Activated T-helper 1 cell treated with anti-CD3 and anti-CD28 coated beads, Interleukin-2, amount 50 U/mL, for 16 hours (primary cell): ENCODE measurements at places on chromosomes 7 and 10.

- DNase-seq = no peak
Observed at GRCh38 chr7:138506764-138507163, 46.7 kb downstream of the TRIM24 start.

- no peak for DNase-seq
Observed at GRCh38 chr7:98995111-98995510, 116.8 kb downstream of the TRRAP start.

GRCh38 chr10:123229927-123230630 lies 75.9 kb downstream of the BUB3 start:
- DNase-seq = no peak

- no peak for DNase-seq
Observed at GRCh38 chr7:95004618-95005247, 97.3 kb downstream of the PPP1R9A start.

- no peak for DNase-seq
Observed at GRCh38 chr10:65907199-65907712, 1018.6 kb upstream of the LRRTM3 start.
